ENCODE measurements at places on chromosomes 5 and 9. TPM values are rescaled to one million over a fixed set of nuclear protein-coding genes. Genes with fewer than 3 reads are reported as not detected.

ADAMTSL2 gene
- total RNA-seq: not detected

EDIL3 gene
- total RNA-seq: not detected

DNA sequence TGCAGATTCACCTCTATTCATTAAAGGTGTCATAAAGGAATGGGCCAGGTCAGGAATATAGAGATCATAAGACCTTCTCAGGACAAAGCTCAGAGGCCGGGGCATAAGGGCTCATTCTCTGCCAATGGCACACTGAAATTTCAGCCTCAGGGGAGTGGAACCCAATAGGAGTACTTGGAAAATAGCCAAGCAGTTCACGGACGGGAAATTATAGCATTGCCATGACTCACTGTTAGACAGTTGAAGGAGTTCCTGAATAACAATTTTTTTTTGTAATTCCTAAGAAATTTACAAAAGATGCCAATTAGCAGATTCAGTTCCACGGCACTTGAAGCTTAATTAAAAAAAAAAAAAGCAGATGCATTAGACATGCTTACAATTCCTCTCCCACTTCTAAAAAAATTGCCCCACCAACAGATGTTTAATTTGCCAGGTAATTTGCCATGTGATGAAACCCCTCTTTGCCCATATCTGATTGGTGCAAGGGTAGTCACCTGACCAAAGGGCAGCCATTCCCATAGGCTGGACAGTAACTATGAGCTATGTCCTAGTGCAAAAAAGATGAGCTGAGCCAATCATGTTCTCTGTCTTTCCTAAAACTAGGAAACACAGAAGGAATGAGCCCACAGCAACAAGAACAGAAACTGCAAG lies 58.6 kb downstream of the PTCD2 start:
- H3K4me1 ChIP-seq: no peaks in the 10 kb centered on the region
- no peaks in the 10 kb centered on the region for H3K36me3 ChIP-seq
- no peaks in the 10 kb centered on the region for H3K27me3 ChIP-seq
- H3K27ac ChIP-seq: no peak overlapping the region

DNA sequence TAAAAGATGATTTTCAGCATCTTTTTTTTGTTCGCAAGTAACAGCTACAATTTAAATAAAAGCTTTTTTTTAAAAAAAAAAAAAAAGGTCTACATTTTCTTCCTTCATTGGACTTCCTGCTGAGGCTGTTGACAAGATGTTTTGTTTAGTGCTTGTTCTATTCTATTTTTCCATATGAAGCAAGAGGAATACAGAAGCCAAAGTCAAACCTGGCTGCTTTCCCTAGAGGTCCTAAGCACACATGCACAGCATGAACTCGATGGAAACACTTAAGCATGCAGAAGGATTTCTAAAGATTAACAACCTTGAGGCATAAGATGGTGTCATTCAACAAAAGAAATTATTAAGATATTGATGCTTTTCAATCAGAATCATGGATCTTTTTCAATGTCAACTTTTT lies 105.1 kb downstream of the ADCY2 start:
- H3K36me3 ChIP-seq: no peaks in the 10 kb centered on the region
- no peaks in the 10 kb centered on the region for H3K4me1 ChIP-seq
- no peaks in the 10 kb centered on the region for H3K27me3 ChIP-seq
- DNase-seq: no peak
- no peak overlapping the region for H3K27ac ChIP-seq

- H3K36me3 ChIP-seq: no peaks in the 10 kb centered on the region
- no peaks in the 10 kb centered on the region for H3K27me3 ChIP-seq
- no peaks in the 10 kb centered on the region for H3K4me1 ChIP-seq
Observed at GRCh38 chr5:60668686-60669304, 31.2 kb downstream of the DEPDC1B start.

- H3K27ac ChIP-seq: no peak overlapping the region
- DNase-seq: no peak
- no peaks in the 10 kb centered on the region for H3K4me1 ChIP-seq
- H3K36me3 ChIP-seq: no peaks in the 10 kb centered on the region
- no peaks in the 10 kb centered on the region for H3K27me3 ChIP-seq
- no peak overlapping the region for H3K4me3 ChIP-seq
Observed at GRCh38 chr5:32909207-32909606, 198.1 kb downstream of the NPR3 start.

- no peak overlapping the region for H3K27ac ChIP-seq
- DNase-seq: no peak
- H3K4me3 ChIP-seq: no peak overlapping the region
- no peaks in the 10 kb centered on the region for H3K36me3 ChIP-seq
- H3K4me1 ChIP-seq: no peaks in the 10 kb centered on the region
Observed at GRCh38 chr9:37555786-37556185, 20.4 kb downstream of the FBXO10 start.

DNA sequence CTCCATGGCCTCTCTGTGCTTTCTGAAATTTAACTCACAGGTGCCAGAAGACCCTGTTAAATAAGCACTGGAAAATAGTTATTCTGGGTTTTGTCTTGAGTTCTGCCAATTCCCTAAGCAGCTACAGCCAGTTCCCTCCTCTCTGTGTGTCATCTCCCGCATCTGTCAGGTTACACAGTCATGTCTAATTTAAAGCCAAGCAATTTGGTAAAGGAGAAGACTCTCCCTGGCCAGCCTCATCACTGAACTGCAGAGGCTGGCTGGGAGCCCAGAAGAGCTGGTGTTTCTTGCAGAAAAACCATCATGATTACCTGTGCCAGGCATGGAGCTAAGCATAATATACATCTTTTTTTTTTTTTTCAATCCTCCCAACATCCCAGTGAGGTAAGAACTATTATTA lies 141.3 kb upstream of the ZNF366 start:
- no peak overlapping the region for H3K4me3 ChIP-seq
- H3K27ac ChIP-seq: no peak overlapping the region
- H3K4me1 ChIP-seq: no peaks in the 10 kb centered on the region

All from CD4-positive, CD25-positive, alpha-beta regulatory T cell (primary cell).